ENCODE measurements at places on chromosomes 2 and 18. TPM values are rescaled to one million over a fixed set of nuclear protein-coding genes. Genes with fewer than 3 reads are reported as not detected.

DNA sequence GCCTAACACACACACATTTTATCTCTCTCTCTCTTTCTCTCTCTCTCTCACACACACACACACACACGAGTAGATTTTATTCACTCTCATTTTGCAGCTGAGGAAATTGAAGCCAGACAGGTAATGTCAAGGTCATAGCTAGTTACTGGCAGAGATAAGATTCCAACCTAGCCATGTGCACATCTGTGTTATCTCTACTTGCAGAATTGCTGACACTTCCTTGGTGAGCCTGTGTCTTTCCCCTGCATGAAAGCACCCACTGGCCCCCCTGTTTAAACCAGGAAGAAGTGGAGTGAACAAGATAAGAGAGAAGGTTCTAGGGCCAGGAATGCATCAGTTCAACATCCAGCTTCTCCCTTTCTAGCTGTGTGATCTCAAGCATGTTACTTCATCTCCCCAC is 423.7 kb downstream of the TXNL1 start:
- no peak for DNase-seq

The LRPPRC gene
- total RNA-seq = 97.5 TPM

DNA sequence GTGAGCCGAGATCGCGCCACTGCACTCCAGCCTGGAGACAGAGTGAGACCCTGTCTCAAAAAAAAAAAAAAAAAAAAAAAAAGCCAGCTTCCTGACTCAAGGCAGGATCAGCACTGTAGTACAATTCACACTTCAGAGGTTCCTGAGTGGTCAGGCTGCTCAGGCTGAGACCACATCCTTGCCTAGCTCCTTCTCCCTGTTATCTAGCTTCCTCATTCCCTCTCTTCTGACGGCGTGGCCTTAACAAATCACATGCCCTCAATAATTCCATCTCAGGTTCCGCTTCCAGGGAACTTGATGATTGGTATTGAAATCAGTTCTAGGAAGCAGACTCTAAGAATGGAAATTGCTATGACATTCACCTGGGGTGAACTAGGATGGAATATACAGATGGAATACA is 29.8 kb upstream of the KDM3A start:
- no peak for DNase-seq

DNA sequence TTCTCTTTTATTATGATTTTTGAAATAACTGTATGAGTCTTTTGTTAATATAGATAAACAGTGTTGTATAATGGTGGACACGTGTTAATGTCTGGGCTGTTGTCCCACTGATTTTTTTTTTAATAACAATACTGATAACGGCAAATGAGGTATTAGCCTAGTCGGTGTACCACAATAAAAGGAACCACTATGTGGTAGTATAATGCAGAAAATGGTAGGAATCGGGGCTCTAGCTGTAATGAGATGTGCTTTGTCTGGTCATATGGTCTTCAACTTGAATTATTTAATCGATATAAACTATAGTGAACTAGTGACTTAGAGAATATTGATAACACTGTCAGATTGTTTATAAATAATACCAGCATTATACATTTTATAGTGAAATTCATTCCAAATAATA is 517.9 kb upstream of the SPHKAP start:
- DNase-seq = no peak

- DNase-seq = no peak
Observed at GRCh38 chr2:152344579-152345195, 9.7 kb downstream of the FMNL2 start.

The INHBB gene
- total RNA-seq = 6.1 TPM

The CRYGD gene
- total RNA-seq = 1.9 TPM

The ADRA2B gene
- total RNA-seq = not detected

The IL36B gene
- total RNA-seq = not detected
